Heart left ventricle (tissue), 16 donors: ENCODE measurements at places on chromosomes 16 and 17.

- peak; percentile 70 for DNase-seq
These were observed 24.4 kb downstream of the SRL start for GRCh38 chr16:4217204-4218131.

- DNase-seq: no peak
These were observed 30.5 kb upstream of the CACNG4 start for GRCh38 chr17:66934040-66934439.

DNA sequence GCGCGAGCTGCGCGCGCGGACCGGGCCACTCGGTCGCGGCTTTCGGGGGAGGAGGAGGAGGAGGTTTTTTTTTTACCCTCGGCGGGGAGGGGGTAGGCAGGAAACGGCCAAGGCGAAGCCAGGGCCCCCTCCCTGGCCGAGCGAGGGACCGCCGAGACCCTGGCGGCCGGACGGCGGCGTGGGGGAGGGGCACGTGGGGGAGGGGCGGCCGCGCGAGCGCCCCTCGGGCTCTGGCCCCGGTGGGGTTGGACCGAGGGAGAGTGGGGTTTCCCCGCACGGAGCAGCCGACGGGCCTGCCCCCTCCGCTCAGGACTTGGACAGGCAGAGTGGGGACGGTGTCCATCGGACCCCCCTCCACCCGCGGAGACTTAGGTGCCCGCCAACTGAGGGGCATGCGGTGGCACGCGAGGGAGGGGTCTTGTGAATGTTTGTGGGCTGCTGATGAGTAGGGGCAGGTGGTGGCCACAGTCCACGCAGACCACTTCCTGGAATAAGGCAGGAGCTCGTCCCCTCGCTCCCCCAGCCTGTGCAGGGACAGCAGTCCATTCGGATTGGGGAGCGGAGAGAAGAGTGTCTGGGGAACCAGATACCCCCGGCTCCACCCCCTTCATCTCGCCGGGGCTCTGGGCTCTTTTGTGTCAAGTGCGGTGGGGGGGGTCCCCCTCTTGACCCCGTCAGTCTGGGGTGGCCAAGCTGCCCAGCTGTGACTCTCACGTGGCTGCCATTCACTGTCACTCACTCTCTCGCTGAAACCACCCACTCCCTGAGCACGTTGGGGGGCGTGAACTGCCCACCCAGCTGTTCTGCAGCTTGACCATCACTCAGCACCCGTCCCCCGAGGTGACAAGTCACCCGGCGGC is 3.0 kb upstream of the CHD3 start:
- peak; percentile 53 for DNase-seq

DNA sequence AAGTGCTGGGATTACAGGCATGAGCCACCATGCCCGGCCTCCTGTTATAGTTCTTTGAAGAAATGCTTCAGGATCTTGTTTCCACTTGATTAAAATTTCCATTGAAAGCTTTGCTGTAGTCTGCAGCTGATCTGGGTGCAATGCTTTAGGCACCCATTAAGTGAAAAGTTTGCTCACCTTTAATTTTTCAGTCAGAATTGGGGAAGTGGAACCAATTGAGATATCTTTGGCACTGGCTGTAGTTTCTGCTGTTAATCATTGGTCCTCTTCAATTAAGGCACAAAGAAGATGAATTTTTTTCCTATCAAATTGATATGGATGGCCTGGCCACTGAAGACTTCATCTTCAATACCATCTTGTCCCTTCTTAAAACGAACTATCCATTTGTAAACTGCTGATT is 336.1 kb upstream of the TBX2 start:
- DNase-seq: no peak

DNA sequence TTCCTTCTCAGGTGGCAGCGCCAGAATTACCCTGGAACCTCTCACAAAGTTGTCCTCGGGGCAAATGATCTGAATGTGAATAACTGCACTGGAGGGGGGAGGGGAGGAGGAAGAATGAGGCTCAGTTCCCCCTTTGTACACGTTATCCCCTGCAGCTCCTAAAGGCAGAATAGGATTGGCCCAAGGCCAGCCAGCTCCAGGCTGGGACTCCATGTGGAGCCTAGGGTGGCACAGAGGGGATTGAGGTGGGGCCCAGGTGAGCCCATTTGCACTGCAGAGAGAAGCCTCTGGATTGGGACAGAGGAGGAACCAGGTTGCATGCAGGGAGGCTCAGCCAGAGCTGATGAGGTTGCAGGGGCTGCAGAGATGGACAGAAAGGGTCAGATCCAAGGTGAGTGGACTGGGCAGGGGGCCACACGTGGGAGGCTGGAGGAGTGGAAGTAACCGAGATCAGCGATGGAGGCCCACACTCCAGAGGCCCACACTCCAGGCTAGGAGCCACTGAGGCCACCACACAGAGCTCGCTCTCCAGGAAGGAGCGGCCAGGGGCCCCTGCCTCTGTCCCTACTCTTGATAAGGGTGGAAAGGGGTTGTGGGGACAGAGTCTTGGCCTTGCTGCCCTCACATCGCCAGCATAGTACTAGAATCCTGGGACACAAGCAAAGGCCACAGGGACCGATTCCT is 78.6 kb downstream of the RBFOX3 start:
- DNase-seq: no peak

DNA sequence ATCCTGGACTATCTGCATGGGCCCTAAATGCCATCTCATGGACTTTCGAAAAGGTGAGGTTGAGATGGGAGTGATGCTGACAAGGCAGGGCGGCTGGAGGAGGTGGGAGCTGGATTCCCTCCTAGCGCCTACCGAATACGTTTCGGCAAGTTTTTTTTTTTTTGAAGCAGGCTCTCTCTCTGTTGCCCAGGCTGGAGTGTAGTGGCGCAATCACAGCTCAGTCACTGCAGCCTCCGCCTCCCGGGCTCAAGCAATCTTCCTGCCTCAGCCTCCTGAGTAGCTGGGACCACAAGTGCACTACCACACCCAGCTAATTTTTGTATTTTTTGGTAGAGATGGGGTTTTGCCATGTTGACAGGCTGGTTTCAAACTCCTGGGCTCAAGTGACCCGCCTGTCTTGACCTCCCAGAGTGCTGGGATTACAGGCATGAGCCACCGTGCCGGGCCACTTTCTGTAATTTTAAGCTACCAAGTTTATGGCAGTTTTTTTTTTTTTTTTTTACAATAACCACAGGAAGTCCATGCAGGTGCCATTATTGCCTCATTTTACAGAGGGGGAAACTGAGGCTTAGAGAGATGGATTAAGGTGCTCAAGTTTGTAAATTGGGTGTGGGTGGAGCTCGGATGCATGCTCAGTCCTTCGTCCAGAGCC is 246.4 kb downstream of the PRKCA start:
- DNase-seq: no peak

DNA sequence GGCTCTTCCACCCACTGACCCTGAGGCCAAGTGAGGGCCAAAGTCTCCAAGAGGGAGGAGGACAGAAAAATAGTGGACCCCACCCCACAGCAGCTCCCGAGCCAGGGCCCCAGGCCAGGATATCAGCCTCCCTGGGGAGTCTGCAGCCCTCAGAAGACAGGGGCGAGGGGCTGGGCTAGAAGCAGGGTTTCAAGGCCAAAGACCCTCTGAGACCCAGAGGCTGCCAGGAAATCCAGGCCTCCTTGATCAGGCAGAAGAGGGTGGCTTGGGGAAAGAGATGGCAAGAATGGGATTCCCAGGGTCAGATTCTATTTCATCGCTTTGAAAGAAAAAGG is 156.1 kb downstream of the ZNF423 start:
- DNase-seq: no peak

DNA sequence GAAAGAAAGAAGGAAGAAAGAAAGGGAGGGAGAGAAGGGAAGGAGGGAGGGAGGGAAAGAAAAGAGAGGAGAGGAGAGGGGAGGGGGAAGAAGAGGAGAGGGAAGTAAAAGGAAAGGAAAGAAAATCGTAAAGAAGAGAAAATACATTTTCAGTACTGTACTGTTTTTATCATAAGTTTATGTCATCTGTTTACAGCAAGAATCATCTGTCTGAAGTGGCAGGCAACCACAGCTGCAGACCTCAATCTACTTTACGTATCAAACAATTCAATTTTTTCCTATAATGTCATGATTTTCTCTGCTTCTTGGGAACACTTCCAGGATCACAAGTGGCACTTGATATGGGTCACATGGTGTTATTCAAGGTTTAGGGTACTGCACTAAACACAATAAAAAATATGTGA is 58.3 kb downstream of the USP32 start:
- no peak for DNase-seq
